Adrenal gland (tissue), 19 donors: ENCODE measurements at places on chromosomes 7 and 10.

DNA sequence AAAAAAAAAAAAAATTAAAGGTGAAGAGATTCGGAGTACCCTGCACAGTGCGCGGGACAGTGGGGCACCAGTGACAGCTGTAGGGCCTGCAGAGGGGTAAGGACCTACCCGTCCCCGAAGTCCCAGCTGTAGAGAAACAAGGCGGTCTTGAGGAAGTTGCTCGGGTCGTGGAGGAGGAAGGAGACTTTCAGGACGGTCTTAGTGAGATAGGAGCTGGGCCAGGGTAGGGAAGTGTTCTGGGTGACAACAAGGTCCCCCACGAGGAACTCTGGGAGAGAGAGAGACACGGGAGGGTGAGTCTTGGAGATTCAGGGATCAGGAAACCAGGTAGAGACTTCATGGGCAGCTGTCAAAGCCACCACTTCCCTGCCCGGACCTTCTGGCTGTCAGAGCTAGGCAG is 9.7 kb downstream of the TMEM130 start:
- H3K4me1 ChIP-seq, result no peaks in the 10 kb centered on the region
- DNase-seq, result no peak
- H3K36me3 ChIP-seq, result no peaks in the 10 kb centered on the region
- H3K4me3 ChIP-seq, result no peak overlapping the region
- no peak overlapping the region for H3K27ac ChIP-seq
- H3K27me3 ChIP-seq, result no peaks in the 10 kb centered on the region

DNA sequence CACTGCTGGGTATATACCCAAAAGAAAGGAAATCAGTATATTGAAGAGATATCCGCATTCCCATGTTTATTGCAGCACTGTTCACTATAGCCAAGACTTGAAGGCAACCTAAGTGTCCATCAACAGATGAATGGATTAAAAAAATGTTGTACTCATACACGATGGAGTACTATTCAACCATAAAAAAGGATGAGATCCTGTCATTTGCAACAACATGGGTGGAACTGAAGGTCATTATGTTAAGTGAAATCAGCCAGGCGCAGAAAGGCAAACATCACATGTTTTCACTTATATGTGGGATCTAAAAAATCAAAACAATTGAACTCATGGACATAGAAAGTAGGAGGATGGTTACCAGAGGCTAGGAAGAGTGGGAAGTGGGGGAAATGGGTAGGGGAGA is 19.3 kb downstream of the NRCAM start:
- H3K36me3 ChIP-seq, result no peaks in the 10 kb centered on the region
- peaks cover 13% of the 10 kb centered on the region for H3K4me1 ChIP-seq
- no peak overlapping the region for H3K27ac ChIP-seq
- no peaks in the 10 kb centered on the region for H3K27me3 ChIP-seq

DNA sequence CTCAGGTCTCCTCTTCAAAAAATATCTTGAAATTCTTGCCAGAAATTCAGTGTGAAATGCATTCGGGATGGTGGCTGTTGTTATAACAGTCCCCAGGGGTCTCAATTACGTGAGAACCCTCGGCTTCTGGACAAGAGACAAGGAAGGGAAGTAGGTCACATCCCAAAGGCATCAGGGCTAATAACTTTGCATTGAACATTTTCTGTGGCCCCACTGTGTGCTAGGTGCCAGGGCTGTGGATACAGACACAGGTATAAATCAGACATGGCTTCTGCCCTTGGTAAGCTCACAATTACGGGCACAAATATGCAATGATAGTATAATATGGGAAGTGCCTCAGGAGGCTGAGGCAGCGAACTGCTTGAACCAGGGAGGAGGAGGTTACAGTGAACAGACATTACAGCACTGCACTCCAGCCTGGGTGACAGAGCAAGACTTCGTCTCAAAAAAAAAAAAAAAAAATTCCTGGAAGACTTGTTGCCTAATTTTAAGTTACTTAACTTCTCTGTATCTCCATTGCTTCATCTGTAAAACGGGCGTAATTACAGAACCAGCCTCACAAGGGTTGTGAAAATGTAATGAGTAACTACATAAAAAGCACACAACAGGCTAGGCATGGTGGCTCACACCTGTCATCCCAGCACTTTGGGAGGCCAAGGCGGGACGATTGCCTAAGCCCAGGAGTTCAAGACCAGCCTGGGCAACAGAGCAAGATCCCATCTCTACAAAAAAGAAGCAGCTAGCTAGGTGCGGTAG is 2.5 kb upstream of the RHBDD2 start:
- H3K27ac ChIP-seq, result no peak overlapping the region
- no peak for DNase-seq
- H3K4me1 ChIP-seq, result peaks cover 39% of the 10 kb centered on the region
- H3K27me3 ChIP-seq, result no peaks in the 10 kb centered on the region
- H3K36me3 ChIP-seq, result no peaks in the 10 kb centered on the region
- H3K4me3 ChIP-seq, result no peak overlapping the region

- no peaks in the 10 kb centered on the region for H3K36me3 ChIP-seq
- H3K27ac ChIP-seq, result no peak overlapping the region
- no peak overlapping the region for H3K4me3 ChIP-seq
- no peaks in the 10 kb centered on the region for H3K4me1 ChIP-seq
Observed at GRCh38 chr7:1741751-1742554, 71.9 kb downstream of the ELFN1 start.

DNA sequence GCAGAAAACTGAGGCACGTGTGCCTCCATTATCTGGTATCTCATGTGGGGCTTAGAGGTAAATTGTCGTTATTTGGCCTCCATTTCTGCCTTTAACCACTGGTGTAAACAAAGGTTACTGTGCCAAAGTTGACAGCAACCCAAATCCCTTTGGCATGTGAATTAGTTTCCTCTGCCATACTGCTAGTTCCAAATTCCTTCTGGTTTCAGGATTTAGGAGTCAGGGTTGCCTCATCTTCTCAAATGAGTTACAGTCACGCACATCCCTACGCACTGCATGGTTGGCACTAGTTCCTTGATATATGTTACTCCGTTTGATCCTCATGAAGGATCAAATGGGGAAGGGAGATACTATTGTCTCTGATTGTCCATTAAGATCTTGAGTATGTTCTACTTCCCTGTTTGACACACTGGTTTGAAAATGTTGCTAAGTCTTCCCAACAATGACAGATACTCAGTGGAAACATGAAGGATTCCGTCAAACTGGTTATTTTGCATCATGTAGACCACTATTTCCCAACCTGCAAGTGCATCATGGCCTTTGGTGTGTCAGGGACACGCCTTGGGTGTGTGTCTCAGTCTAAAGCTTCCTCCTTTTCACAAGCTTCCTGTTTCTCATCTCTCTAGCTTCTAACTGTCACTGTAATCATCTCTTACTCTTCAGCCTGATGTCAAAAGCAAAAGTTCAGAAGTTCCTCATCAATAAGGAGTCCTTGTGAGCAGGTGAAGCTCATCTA is at the start of gene LIPN:
TSS of gene LIPN (plus strand) at position 655 of the 736 bp plus-strand sequence. CDS start 1,386 bp downstream, outside the sequence.
- H3K27me3 ChIP-seq, result no peaks in the 10 kb centered on the region
- peaks cover 10% of the 10 kb centered on the region for H3K4me1 ChIP-seq
- no peak within 1 kb of the TSS for H3K27ac ChIP-seq
- peak; percentile 33 for DNase-seq
- no peaks in the 10 kb centered on the region for H3K36me3 ChIP-seq
- H3K4me3 ChIP-seq, result no peak within 1 kb of the TSS

DNA sequence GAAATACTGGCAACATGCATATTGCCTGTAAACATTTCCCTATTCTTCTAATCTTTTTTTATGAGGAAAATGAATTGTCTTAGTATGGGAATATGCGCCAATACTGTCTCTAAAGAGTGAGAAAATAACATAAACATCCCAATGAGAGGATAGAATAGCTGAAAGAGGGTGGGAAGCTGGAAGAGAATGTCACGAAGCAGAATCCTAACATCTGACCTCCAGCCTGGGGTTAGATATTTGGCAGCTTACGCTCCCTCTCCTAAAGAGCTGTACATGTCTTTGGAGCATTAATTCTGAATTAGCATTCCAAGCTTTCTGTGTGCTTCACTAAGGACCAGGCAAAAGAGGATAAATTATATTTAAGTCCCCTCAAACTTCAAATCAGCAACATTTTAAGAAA is 31.6 kb upstream of the SLC16A12 start:
- H3K27ac ChIP-seq, result no peak overlapping the region
- H3K4me3 ChIP-seq, result no peak overlapping the region
- H3K4me1 ChIP-seq, result no peaks in the 10 kb centered on the region
- H3K27me3 ChIP-seq, result no peaks in the 10 kb centered on the region
- H3K36me3 ChIP-seq, result no peaks in the 10 kb centered on the region
- DNase-seq, result no peak

DNA sequence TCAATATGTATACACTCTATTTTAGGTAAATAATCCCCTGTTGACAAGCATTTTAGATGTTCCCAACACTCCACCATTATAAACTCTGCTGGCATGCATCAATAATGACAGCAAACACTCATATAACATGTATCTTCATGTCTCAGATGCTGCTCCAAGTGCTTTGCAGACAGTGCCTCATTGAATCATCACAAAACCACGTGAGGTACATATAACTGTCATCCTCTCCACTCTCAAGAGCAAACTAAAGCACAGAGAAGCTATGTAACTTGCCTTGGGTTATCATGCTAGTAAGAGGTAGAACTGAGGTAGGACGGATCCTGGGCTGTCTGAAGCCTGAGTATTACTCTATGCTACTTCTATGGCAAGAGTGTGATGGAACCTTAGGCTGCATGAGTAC is 72.5 kb upstream of the GSDME start:
- DNase-seq, result no peak
- no peaks in the 10 kb centered on the region for H3K36me3 ChIP-seq
- H3K27ac ChIP-seq, result no peak overlapping the region
- no peaks in the 10 kb centered on the region for H3K4me1 ChIP-seq

DNA sequence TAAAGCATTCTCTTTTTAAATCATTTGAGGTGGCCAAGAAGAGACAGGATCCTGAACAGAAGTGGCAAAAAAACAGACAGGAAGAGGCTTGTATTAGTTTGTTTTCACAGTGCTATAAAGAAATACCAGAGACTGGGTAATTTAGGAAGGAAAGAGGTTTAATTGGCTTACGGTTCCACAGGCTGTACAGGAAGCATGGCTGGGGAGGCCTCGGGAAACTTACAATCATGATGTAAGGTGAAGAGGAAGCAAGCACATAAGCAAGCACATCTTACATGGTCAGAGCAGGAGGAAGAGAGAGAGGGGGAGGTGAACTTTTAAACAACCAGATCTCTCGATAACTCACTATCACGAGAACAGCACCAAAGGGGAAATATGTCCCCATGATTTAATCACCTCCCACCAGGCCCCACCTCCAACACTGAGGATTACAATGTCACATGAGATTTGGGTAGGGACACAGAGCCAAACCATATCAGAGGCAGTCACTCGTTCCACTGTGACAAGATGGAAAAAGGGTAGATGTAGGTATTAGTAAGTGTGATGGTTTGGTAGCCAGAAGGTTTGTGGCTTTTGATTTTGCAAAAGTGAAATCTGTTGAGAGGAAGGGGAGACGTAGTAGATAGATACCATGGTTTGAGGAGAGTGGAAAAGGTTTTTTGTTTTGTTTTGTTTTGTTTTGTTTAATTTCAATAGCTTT is 5.1 kb downstream of the MSRB2 start:
- H3K36me3 ChIP-seq, result no peaks in the 10 kb centered on the region
- H3K4me3 ChIP-seq, result no peak overlapping the region
- H3K27ac ChIP-seq, result no peak overlapping the region
- no peak for DNase-seq

DNA sequence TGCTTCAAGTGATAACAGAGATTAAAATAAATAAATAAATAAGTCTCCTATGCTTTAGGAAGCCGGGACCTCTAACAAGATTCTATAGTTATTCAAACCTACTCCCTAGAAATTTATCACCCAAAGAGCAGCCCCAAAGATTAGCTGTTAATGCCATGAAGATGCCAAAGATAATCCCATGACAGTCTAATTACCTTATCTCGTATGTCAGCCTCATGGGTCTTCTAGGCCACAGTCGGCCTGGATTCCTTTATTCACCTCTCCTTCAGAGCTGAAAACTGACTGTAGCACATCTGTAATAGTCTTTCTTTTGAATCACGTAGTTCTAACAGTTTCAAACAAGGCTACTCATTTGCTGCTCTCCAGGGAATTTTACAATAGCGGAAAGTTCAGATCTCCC is 24.2 kb downstream of the COL1A2 start:
- H3K27ac ChIP-seq, result no peak overlapping the region
- H3K36me3 ChIP-seq, result peaks cover 21% of the 10 kb centered on the region
- DNase-seq, result no peak
- H3K27me3 ChIP-seq, result no peaks in the 10 kb centered on the region
- H3K4me1 ChIP-seq, result no peaks in the 10 kb centered on the region

GRCh38 chr10:101114646-101115045 is 16.5 kb upstream of the TLX1 start:
- H3K4me3 ChIP-seq, result no peak overlapping the region
- H3K27ac ChIP-seq, result no peak overlapping the region
- no peak for DNase-seq
- peaks cover 29% of the 10 kb centered on the region for H3K27me3 ChIP-seq
- no peaks in the 10 kb centered on the region for H3K36me3 ChIP-seq

DNA sequence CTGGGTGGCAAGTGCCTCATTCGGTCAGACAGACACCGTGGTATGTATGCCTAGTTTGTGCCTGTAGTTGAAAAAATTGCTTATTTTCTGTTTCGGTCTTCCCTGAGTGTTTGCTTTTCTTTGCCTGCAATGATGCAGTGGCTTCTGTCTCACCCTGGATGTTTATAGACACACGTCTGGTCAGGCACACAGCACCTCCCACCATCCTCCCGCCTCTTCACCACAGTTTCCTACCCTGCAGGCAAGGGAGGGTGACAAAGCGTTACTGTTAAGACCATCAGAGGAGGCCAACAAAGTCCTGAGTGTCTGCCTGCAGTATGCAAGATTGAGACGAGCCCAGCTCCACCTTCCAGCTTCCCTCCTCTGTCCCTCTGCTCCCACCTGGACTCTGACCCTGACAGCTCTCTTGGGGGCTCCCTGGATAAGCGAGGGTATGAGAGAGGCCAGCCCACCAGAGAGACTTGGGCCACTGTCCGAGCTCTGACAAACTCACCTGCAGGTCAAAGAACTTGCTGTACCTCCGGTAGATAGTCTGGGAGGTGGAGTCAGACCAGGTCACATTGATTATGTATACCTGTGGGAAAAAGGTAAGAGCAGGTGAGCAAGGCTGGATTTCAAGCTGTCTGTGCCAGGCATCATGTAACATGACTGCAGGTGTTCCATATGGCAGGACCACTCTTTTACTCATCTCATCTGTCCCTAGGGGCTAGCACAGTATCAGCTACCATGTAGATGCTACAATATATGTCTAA is 54.4 kb downstream of the SH3PXD2A start:
- DNase-seq, result no peak
- no peaks in the 10 kb centered on the region for H3K27me3 ChIP-seq
- H3K36me3 ChIP-seq, result no peaks in the 10 kb centered on the region

- H3K4me1 ChIP-seq, result no peaks in the 10 kb centered on the region
- H3K4me3 ChIP-seq, result no peak overlapping the region
- no peaks in the 10 kb centered on the region for H3K36me3 ChIP-seq
- H3K27ac ChIP-seq, result no peak overlapping the region
- H3K27me3 ChIP-seq, result no peaks in the 10 kb centered on the region
- no peak for DNase-seq
Observed at GRCh38 chr7:153628825-153629224, 423.4 kb upstream of the DPP6 start.
